ENCODE measurements at places on chromosomes 1 and 21.

DNA sequence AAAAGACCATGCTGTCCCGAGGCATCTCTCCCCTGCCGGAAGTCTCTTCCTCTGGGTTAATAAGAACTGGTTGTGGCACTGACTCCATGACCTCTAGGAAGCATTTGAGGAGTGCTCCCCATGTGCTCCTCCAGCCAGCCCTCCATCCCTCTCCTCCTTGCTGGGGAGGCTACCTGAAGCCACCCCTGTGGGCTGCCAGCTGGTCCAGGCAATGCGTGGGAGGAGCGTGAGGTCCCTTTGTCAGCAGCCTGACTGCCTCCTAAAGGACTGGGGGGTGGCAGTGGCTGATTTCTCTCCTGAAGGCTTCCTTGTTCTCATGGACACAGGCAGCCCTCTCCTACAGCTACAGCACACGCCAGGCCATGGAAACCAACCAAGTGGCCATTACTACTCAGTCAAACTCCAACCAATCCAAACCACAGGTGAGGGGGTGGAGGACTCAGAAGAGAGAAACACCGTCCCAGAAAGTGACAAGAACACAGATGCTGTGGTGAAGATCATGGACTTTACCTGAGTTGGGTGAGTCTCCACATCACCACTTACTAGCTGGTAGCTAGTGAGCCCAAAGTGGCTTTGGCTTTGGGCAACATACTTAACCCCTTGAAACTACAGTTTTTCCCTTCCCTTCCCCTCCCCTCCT is 35.2 kb downstream of the NENF start:
- no peak for DNase-seq

- DNase-seq: no peak
Observed at GRCh38 chr1:161190962-161191521, 7.8 kb downstream of the ADAMTS4 start.

DNA sequence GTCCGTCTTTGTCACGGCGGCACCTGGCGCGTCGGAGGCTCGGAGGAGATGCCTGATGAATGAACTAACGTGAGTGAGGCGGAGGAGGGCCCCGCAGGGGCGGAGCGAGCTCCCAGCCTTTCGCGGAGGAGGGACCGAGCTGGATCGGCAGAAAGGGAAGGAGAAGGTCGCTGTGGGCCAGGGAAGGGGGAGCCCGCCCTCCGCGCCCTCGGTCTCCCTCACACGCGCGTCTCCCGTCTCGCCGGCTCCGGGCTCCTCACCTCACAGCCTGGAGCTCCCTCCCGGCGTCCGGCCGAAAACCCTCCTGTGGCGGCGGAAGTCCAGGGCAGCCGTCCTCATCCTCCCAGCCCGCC is 519 bp downstream of the ZNF496 start:
- no peak for DNase-seq

- no peak for DNase-seq
Observed at GRCh38 chr1:80639777-80640533, 1160.8 kb upstream of the ADGRL2 start.
